NCI-H1694 treated with DMSO at 0.1 percent for 48 hours (cell line): ENCODE measurements at places on chromosomes 6 and 20.

GRCh38 chr6:3226481-3227362, 731 bp downstream of the TUBB2B start:
- peak; percentile 15 for DNase-seq

DNA sequence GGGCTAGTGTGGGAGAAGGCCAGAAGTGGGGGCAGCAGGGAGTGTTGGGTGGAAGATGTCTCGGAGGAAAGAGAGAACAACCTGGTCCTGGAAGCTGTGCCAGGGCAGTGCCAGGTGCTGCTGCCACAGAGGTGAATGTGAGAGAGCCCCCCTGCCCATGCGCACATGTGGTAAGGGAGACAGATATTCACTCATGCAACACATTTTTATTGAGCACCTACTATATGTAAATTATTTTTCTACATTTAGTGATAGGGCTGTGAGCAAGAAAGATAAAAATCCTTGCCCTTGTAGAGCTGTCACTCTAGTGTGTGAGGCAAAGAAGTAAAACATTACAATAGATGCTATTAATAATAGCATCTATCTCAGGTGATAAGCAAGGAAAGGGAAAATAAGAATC, 471 bp downstream of the CLPSL1 start:
- no peak for DNase-seq

DNA sequence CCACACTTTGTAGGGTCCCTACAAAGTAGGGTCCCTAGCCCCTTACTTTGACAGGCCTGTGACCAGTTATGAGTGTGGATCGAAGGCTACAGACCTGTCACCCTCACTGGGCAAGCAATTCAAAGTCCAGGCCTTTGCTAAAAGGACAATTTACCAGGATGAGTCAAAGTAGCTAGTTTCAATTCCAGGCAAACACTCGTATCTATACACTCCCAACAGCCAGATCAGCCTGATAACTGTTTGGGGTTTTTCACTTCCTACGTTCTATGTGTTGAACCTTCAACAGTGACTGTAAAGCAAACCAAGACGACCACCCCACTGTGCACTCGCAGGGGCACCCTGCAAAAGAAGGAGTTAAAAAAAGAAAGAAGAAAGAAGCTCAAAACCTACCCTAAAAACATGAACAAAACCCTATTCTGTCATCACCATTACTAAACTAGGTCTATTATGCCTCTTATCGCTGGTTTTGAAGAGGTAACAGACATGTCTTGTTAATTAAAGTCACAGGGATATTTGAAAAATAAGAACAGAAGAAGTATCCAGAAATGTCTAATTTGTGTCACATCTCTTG, 3.2 kb downstream of the GFOD1 start:
- no peak for DNase-seq

- no peak for DNase-seq
These were observed 232.2 kb downstream of the UBE3D start for GRCh38 chr6:82833481-82833880.
